ENCODE measurements at places on chromosomes 16 and 17.

- DNase-seq, result no peak
Measured at GRCh38 chr16:66661210-66661560, 35.4 kb downstream of the CMTM4 start.

GRCh38 chr16:55703003-55704001, 47.5 kb downstream of the SLC6A2 start:
- no peak for DNase-seq

- DNase-seq, result no peak
Measured at GRCh38 chr17:47615766-47616424, 33.8 kb upstream of the KPNB1 start.

- DNase-seq, result no peak
Measured at GRCh38 chr16:11727796-11728543, 14.7 kb downstream of the TXNDC11 start.

DNA sequence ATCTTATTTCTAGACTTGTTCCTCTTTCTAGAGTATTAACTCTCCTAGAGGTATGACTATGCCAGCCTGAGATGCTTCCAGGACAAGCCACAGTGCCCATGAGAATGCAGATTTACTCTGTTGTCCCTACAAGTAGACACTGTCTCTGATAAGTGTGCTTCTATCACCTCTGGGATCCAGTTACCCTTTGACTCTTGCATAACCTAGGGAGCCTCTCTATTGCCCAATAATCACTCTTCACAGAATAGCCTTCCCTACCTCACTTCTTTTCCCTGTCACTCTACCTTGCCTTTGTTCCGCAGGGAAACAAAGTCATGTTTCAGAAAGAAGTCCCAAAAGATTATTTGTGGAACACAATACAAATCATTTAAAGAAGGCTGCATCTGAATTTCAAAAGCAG, 1.6 kb upstream of the KRT34 start:
- DNase-seq, result no peak

Data from cerebellar nuclear complex (tissue), 1 donor.